GM12864 (cell line): ENCODE measurements at places on chromosomes 13 and 19.

DNA sequence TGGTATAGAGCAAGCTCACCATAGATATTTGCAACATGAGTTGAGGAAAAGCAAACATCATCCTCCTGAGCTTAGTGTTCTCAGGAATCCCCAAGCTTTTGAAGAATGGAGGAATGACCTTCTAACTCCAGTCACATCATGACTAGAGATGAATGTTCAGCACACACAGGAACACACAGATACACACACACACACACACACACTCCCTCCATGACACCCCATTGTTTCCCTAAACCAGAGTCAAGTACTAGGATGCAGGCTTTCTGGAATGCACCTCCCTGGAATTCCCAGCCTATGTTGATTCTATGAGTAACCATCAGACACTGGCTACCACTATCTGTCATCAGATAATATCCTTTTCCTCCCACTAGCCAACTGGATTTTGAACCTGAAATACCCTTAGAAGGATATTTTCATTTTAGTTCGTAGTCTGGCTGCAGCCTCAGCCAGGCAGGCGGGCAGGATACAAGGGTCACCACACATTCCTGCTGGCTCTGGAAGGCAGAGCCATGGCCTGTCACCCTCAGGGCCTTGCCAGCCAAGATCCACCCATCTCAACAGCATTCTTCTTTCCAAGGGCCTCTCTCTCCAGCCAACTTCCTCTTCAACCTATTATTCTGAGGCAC, 162.4 kb downstream of the FOXO1 start:
- DNase-seq = no peak

DNA sequence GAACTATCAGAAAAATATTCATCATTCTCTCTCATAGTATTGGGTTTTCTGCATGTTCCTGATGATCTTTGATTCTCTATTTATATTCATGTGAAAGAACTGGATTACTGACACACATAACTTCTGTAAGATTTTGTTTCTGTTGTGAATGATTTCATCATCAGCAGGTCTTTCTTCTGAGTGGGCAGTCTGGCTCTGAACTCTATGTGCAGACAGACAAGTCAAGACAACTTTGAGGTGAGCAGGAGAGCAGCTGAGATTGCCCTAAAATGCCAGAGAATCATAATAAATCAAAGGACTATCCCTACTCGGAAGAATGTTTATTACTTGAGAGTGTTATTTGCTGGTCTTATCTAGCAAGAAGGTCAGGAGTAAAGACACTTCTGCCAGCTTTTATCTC, 652.1 kb upstream of the GPC6 start:
- no peak for DNase-seq

DNA sequence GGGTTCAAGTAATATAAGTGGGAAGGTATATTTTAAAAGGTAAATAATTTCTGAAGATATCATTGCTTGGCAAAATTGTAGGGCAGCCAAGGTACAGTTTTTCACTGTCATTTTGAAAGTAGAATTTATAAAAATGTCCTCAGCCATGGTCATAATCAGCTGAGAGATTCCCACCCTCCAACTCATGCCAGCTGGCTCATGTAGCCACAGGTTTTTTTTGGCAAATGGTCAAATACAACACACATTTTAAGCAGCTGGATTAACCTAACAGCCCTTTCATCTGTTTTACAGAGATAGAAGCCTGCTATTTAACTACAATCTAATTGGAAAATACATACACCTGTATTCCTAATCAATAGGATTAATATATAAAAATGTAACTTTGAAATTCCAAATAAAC, 619.2 kb upstream of the SGCG start:
- DNase-seq = no peak

DNA sequence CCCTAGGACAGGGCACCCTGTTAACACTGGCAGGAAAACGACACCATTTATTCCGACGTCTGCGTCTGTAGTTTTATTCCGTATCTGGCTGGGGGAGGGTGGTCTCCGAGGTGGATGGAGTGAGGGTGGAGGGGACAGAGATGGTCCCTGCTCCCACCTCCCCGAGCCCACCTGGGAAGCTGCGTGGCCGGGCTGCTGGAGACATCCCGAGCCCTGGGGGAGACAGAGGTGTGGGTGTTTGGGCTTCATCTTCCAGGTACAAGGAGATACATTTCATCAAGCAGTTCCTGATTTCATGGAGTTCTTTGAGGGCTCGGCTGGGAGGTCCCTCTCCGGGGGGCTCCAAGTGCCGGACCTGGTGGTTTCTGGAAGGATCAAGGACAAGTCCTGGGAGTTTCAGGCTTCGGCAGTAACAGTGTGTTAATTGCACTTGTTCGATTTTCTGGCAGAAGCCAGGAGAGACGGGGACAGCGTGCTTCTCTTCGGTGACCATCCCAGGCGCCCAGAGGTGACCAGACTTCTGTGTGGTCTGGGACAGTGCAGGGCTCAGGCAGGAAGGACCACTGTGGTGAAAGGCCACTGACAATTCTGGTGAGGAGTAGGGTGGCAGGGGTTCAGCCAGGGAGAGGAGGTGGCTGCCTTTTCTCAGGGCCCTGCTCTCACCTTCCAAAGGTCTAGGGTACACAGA, 20.1 kb upstream of the MKNK2 start:
- DNase-seq = no peak

GRCh38 chr19:4139614-4140236, 13.7 kb upstream of the CREB3L3 start:
- no peak for DNase-seq

GRCh38 chr13:27783111-27783510, 9.2 kb upstream of the GSX1 start:
- no peak for DNase-seq

GRCh38 chr19:36093146-36093662, 17.7 kb upstream of the OVOL3 start:
- DNase-seq = no peak

- DNase-seq = no peak
Measured at GRCh38 chr13:80988391-80989151, 647.6 kb upstream of the SPRY2 start.

- peak; percentile 40 for DNase-seq
Measured at GRCh38 chr19:56111601-56112312, 9.3 kb downstream of the ZNF787 start.

GRCh38 chr19:45529420-45529785, 22.1 kb downstream of the VASP start:
- no peak for DNase-seq

DNA sequence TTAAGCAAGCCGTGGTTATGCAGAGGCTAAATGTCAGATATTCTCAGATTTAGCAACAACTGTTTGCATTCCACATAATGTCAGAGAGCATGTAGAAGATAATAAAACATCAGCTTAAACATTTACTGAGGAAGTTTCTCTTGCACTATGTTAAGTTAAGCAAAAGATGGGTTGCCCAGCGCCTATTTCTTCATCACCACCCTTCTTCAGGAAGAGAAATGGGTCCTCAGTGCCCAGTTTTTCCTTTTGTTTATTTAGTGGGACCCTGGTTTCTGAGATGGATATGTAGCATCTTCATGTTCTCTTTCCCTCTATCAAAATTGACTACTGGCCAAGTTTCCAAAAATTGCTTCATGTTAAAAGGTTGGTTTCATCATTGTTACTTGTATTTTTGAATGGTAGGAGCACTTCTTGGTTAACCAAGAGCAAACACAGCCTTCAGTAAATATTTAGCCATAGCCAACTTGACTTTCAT, 356.8 kb downstream of the RFC3 start:
- no peak for DNase-seq

- no peak for DNase-seq
Measured at GRCh38 chr19:41540041-41540695, 35.8 kb upstream of the CEACAM21 start.

GRCh38 chr19:33375837-33376159, 2.3 kb downstream of the CEBPG start:
- DNase-seq = no peak

- DNase-seq = no peak
Measured at GRCh38 chr19:45769821-45770191, 754 bp upstream of the SIX5 start.

DNA sequence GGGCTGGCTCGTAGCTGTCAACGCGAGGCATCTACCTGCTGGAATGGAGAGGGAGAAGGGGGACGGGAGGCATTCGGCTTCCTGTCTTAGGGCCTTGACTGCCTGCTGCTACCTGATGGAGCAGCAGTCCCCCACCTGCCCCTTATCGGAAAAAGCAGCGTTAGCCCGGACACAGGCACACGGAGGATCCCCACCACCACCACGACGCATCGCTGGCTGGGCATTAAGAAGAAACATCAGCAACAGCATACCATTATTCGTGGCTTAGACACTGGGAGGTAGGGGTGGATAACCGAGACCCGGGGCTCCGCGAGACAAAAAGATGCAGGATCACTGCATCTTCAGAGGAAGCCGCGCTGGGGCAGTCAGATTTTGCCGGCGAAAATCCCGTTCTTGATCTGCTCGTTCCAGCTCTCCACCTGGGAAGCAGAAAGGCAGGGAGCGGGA, 1.1 kb downstream of the COX6B2 start:
- no peak for DNase-seq

DNA sequence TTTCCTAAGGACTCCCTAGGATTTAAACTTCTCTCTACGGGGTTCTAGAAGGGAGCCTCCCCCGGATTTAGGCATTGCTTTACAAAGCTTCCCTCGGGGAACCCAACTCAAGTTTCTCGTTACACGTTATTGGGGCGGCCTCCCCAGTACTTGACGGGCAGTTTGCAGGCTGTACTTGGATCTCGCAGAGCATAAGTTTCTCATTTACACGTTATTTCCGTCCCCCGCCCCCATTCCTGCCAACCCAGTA, 584 bp downstream of the SMG9 start:
- no peak for DNase-seq

- DNase-seq = no peak
Measured at GRCh38 chr13:24512908-24513213, 283 bp upstream of the PARP4 start.

DNA sequence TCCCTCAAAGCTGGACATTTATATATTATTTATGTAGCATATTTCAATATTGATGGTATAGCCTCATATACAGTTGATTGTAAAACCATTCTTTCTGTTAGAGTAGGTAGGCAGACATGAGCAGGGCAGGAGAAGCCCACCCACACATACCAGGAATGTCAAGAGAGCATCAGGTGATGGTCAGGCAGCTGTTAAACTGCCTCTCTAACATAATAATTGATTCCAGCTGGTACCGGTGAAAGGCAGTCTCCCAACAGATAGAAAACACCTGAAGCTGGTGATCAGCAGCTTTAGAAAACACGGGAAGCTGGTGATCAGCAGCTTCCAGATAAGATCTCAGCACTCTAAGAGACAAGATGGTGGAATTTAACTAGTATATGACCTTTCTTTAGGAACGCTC, 132.9 kb downstream of the SLITRK6 start:
- DNase-seq = no peak

DNA sequence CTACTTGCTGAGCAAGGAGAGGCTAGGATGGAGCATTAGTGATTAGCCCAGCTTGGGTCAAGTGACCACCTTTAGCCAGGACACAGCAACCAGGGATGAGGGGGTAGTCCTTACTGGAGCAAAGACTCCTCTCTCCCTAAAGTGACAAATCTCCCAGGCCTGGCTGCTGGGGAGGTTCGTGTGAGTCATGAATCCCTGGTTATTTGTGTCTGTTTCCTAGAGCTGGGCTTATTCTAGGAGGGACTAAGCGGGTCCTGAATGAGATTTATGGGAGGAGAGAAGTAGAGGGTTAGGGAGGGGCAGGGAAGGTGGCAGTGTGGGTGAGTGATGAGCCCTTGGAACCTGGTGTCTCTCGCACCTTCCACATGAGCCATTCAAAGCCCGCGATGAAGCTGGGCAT, 487.3 kb downstream of the TSHZ3 start:
- DNase-seq = no peak

- DNase-seq = no peak
Measured at GRCh38 chr19:54279406-54279962, 1.4 kb downstream of the LILRB2 start.

DNA sequence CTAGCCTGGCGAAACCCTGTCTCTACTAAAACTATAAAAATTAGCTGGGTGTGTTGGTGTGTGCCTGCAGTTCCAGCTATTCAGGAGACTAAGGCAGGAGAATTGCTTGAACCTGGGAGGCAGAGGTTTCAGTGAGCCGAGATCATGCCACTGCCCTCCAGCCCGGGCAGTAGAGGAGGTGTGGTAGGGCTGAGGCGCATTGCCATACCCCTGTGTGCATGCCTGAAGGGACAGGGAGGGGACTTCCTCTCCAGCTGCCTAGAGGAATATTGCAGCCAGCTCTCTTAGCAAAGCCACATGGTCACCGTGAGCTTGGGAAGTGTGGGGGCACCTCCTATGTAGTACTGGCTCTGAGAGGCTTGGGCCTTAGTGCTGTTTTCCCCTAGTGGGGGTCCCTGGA, 29.2 kb upstream of the PEPD start:
- DNase-seq = no peak

- no peak for DNase-seq
Measured at GRCh38 chr13:105599477-105600037, 935.9 kb downstream of the EFNB2 start.

- no peak for DNase-seq
Measured at GRCh38 chr13:65966991-65967451, 1263.1 kb downstream of the PCDH9 start.

DNA sequence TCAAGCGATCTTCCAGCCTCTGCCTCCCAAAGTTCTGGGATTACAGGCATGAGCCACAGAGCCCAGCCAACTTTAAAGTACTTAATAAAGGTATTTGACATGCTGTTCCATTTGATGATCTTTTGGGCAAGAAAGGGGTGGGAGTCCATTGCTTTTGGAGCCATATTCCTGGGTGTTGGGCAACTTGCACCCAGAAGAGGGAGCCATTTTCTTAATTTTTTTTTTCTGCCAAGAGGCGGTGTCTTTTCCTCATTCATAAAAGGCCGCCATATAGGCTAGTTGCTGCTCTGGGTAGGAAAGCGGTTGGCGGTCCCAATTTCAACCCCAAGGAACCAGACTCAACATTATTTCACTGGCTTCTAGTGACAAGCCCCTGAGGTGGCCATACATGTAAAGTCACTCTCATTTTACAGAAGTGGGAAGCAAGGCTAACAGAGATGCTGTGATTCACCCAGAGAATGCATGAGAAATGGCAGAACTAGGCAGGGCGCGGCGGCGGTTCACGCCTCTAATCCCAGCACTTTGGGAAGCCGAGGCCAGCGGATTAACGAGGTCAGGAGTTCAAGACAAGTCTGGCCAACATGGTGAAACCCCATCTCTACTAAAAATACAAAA, 139.6 kb downstream of the CACNA1A start:
- no peak for DNase-seq

GRCh38 chr19:47111682-47112165, 1.9 kb downstream of the ZC3H4 start:
- no peak for DNase-seq
